ENCODE measurements at places on chromosomes 5 and 9.

GRCh38 chr9:112366591-112366990 is 13.3 kb upstream of the HSDL2 start:
- DNase-seq, result no peak

DNA sequence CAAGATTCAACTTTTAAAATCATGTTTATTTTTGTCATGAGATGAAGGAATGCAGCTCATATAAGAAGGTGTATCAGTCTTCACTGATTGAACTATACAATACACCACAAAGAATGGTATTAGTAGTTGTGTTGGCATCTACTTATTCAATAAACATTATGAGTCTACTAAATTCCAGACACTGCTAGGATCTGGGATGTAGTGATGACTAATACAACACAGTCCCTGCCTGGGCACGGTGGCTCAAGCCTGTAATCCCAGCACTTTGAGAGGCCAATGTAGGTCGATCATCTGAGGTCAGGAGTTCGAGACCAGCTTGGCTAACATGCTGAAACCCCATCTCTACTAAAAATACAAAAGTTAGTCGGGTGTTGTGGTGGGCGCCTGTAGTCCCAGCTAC is 171.4 kb upstream of the NFIB start:
- DNase-seq, result no peak

DNA sequence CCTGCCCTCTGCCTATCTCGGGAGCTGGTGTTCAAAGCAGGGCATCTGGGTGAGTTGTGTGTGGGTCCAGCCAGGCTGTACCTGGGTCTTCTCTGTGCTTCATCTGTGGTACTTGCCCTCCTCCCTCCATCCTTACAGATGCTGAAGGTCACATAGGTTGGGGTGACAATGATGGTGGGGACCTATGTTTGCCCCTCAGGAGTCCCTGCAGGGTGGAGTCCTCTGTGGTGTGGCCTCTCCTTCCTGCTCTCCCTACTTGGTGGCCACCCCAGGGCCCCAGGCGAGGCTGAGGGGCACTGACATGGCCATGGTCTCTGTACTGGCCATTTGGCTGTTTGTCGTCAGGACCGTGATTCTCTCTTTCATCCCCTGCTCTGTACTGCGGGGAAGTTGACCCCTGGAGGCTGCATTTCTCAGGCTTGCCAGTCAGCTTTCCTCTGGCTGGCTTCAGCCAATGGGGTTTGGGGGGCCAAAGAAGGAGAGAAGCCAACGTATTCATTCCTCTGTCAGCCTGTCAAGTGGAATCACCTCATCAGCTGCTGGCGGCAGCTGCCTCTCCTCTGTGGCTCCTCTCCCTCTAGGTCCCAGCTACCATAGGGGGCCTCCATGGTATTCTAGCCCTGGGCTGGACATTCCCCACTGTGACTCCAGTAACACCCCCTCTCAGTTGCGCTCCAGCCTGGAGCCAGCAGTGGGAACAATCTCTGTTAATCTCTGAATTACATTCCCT is 4.6 kb downstream of the DCANP1 start:
- DNase-seq, result no peak

DNA sequence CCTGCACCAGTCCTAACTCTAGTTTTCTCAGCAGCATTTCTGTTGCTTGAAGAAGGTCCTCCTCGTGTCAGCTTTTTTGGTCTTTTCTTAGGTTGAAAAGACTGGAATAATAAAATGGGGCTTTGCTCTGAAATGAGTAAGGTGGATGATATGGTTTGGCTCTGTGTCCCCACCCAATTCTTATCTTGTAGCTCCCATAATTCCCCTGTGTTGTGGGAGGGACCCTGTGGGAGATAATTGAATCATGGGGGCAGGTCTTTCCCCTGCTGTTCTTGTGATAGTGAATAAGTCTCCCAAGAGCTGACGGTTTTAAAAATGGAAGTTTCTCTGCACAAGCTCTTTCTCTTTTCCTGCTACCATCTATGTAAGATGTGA is 53.6 kb downstream of the LIX1 start:
- DNase-seq, result no peak

GRCh38 chr9:4164356-4164755 is 135.5 kb downstream of the GLIS3 start:
- DNase-seq, result no peak

- DNase-seq, result no peak
These were observed 55.0 kb downstream of the PJA2 start for GRCh38 chr5:109354761-109355160.

DNA sequence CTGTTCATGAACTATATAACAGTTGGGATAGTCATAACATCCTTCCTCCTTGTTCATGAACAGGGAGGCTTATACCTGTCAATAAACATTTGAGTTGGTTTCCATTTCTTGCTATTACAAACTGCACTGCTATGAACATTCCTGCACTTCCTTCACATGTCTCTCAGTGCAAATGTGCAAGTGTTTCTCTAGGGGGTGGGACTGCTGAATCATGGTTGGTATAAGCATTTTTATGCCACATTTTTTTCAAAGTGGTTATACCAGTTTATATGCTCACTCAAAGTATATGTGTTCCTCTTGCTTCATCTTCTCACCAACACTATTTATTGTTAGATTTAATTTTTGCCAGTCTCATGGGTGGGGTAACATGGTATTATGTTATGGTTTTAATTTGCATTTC is 25.8 kb upstream of the TPD52L3 start:
- DNase-seq, result no peak

- DNase-seq, result no peak
These were observed 29.9 kb downstream of the SPACA9 start for GRCh38 chr9:132908635-132909034.

GRCh38 chr9:13360188-13360587 is 80.7 kb upstream of the MPDZ start:
- DNase-seq, result no peak

- DNase-seq, result no peak
These were observed 120.0 kb upstream of the HMHB1 start for GRCh38 chr5:143691945-143692290.

DNA sequence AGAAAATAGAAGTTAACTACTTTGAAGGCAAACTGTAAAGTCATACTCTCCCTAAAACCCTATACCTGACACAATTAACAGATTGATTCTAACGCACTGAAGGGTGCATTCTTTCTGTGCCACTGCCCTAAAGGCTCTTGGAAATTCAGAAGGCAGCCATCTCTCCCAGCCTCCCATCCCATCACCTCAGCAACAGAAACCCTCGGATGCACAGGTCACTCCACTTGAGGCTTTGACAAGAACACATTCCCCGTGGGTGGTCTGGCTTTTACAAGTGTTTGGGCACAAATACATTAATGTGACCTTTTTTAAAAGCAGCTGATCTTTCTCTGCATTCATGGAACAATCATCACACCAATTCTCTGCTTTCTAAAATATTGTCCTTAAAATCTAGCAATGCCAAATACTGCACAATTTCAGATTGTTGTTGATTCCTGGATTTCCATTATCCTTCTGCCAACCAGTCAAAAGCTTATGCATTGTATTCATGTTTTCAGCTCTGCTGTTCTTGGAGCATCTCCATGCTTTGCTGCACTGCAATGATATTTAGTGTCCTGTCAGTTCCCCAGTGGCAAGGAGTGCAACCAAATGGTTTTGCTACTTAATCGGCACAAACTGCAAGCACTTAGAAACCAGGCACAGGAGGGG is 175.6 kb downstream of the TMEM161B start:
- peak; percentile 73 for DNase-seq

GRCh38 chr9:119343059-119343990 is 25.9 kb downstream of the BRINP1 start:
- no peak for DNase-seq

DNA sequence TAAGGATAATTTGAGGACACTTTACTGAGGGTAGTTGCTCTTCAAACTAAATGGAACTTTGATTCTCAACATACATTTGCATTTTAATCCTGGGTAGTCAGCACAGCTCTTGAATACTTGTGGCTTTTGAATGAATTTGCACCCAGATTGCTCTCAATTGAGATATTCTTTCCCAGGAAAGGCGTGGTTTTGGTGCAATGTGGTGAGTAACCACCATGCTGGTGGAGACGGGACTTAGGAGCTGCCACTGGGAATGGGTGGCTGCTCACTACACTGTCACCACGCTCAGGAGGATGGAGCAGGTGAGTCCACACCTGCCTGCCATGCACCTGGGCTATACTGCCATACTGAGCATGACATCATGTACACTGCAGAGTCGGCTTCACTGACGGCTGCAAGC is 99.2 kb downstream of the IRX1 start:
- DNase-seq, result no peak

- no peak for DNase-seq
These were observed 158.7 kb upstream of the KLF4 start for GRCh38 chr9:107648153-107648715.

GRCh38 chr9:34662526-34663302 is at the start of gene CCL27:
Gene CCL27, minus strand, starts transcription at chr9:34662657. Its CDS starts 24 bp downstream, at chr9:34662633.
- DNase-seq, result no peak

GRCh38 chr5:177462021-177462670 is 11.3 kb downstream of the DBN1 start:
- no peak for DNase-seq

DNA sequence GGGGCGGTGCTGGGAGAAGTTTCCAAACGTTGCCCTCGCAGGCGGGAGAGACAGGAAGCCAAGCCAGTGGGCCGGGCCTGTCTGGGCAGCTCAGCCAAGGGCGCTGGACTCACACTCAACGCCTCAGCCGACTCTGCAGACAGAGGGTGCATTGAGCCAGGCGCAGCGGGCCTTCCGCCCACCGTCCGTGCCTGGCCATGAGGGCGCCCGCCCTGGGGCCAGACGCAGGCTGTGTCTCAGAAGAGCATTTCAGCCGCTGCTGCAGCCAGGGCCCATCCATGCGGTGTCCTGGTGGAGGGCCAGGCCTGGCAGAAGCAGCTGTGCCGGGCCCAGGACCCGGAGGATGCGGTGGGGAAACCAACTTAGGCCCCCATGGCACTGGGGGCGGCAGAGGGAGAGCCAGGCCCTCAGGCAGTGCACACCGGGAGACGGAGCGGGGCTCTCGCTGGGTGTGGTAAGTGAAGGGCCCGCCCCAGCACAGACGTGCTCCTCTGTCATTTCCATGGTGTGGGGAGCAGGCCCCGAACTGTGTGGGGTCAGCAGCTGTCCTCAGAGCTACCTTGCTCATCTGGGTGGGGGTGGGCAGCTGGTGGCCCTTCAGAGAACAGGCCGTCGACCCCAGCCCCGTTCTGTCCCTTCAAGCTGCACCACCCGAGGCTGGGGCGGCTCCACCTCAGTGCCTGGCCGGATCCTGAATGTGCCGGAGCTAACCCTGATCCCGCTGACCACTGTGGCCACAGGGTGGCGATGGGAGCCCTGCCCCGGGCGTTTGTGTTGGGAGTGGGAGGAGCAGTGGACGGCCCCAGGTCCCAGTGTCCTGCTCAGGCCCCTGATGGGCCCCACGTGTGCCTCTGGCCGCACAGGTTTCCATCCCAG is 18.0 kb downstream of the DNLZ start:
- DNase-seq, result peak; percentile 94

DNA sequence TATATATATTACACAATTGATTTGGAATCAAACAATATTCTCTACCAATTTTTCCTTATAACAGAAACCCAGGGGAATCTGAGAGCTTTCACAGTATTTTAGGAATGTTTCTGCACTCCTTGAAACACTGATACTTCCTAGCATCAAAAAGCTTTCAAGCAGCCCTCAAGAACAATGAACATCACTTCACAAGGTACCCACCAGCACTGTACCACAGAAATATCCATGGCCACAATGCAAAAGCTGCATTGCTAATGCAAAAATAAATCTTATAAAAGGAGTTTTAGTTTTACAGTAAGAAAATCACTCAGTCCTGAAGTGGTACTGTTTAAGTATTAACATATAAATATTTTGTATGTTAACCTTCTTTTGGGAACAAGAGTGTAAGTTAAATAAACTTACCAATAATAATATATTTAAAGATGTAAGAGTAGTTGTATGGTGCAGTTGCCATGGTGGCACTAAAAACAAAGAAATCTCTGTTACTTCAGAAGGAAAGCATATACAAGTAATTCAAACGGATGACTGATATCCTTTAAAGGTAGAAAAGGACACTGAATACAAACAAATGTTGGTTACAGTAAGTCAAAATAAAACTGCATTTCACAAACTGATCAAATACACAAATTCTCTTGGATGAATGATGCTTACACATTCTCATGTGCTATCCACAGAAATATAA is 8.6 kb downstream of the RAB14 start:
- DNase-seq, result no peak

DNA sequence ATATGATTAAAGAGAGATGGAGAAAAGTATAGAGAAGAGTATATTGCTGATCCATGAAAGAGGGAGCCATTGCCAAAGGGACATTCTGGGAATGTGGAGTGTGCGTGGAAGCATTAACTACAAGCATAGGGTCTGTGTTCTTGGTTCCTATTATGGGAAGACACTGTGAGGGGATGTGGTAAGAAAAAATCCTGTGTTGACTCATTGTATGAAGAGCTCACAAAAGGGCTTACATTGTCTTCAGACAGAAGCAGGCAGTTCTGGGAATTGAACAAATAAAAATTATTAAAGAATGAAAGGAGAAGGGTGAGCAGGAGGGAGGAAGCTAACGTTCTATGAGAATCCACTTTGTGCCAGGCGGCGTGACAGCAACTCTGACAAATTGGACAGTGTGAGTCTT is 250.4 kb upstream of the CHD1 start:
- no peak for DNase-seq

- peak; percentile 38 for DNase-seq
These were observed 467.2 kb downstream of the KIF4B start for GRCh38 chr5:155480731-155481131.

- DNase-seq, result no peak
These were observed 13.9 kb downstream of the PCDH12 start for GRCh38 chr5:141944076-141944475.

DNA sequence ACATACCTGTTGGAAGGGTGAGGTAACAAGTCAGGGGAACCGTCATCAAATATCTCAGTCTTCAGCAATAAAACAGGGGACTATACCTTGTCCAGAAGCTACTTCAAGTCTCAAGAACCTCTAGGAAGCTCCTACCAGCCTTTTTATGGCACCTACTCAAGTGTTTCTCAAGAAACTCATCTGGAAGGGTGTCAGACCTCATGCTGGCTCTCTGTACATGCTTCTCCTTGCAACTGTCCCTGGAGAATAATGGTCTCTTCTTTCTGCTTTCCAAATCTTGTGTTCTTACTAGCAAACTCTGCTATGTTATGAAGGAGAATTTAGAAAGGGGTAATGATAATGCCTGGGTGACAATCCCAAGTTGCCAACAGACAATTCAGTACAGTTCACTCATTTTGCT is 8.3 kb upstream of the PTAR1 start:
- no peak for DNase-seq

DNA sequence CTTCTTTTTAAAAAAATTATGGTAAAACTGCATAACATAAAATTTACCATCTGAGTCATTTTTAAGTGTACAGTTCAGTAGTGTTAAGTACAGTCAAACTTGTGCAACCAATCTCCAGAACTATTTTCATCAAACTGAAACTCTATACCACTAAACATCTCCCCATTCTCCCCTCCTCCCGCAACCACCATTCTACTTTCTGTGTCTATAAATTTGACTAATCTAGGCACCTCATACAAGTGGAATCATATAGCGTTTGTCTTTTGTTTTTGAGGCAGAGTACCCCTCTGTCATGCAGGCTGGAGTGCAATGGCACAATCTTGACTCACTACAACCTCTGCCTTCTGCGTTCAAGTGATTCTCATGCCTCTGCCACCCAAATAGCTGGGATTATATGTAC is 24.0 kb upstream of the EBF1 start:
- DNase-seq, result no peak

GRCh38 chr5:120396186-120396585 is 67.9 kb upstream of the PRR16 start:
- DNase-seq, result no peak

Measured in Ammon's horn (tissue), 1 donor.